ENCODE measurements at places on chromosomes 16 and 17.

DNA sequence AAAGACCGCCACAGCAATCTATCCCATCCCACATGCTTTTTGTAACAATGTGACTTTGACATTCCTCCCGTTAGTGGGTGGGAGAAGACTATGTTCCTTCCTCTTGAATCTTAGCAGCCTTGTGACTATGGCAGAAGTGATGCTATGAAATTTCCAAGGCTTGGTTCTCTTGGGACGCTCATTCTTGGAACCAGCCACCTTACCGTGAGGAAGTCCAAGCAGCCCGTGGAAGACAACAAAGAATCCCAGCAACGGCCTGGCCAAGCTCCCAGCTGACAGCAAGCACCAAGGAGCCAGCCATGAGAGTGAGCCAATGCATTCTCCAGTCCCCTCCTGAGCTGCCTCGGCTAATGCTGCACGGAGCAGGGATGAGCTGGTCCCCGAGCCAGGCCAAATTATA is 62.3 kb downstream of the VPS53 start:
- no peak for DNase-seq

GRCh38 chr16:81910366-81910885 is 100.8 kb downstream of the SDR42E1 start:
- DNase-seq: no peak

DNA sequence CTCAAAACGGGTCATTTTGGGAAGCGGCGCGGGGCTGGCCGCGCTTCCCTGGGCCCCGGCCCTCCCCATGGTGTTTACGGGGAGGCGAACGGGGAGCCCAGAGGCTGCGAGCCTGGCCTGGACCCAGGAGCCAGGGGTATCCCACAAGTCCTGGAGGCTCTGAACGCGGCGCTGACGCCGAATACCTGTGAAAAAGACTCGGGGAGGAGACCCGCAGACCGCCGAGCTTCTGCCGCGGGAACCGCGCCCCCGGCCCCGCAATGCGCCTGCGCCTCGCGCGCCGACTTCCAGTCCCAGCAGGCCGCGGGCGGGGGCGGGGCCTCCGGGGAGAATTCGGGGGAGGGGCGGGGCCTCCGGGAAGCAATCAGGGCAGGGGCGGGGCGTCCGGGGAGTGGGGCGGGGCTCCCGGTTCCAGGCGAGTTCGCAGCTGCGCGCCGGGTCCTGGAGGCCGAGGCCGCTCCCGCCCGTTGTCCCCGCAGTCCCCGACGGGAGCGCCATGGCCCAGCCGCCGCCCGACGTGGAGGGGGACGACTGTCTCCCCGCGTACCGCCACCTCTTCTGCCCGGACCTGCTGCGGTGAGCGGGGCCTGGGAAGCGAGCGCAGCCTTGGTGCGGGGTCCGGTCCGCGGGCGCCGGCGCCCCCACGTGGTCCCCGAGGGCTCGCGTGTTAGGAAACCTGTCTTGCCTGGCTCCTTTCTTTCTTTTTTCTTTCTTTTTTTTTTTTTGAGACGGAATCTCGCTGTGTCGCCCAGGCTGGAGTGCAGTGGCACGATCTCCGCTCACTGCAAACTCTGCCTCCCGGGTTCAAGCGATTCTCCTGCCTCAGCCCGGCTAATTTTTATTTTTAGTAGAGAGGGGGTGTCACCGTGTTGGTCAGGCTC is at the start of gene DECR2:
TSS of gene DECR2 (plus strand) at position 418 of the 881 bp plus-strand sequence. CDS start at position 497, 79 bp downstream.
- peak; percentile 99 for DNase-seq

GRCh38 chr17:80102664-80103448 is 1.5 kb downstream of the GAA start:
- no peak for DNase-seq

DNA sequence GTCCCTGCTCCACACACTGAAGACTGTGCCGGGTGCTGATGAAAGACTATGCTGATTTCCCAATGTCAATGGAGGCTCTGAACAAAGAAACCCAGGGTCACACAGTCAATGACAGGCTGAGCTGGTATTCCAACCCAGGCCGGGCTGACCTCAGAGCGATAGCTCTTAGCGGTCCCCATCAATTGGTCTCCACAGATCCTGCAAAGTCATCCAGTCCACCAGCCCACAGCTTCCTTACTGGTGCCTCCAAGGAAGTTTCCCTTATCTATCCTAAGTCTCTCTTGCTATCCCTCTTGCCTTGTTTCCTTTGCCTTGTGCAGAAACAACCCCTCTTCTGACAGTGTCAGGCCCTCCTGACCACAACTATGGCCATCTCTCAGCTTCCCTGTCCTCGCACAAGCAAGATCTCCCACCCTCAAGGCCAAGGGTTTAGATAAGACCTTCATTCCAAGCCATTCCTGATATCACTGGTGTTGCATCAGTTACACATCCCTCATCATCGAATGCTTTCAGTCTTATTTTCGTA is 52.7 kb upstream of the KSR1 start:
- no peak for DNase-seq

DNA sequence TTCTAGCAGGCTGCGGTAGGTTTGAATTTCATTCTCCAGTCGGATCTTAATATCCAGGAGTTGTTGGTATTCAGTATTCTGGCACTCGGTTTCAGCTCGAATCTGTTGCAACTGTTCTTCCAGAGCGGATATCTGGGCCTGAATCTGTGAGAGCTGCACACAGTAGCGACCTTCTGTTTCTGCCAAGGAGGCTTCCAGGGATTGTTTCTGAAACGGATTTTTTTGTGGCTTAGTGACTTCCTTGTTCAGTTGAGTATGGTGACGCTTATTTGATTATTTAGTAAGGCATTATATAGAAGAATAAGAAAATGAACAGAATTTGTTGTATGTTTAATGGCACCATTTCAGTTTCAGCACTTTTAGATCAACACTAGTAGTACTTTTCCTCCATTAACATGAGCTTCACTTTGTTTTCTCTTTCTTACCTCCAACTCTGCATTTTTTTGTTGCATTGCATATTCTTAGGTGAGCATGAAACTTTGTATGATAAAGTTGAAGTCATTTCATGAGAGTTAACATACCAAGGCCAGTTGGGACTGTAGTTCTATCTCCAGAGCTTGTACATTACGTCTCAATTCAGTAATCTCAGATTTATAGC is 2.8 kb downstream of the KRT10 start:
- no peak for DNase-seq

DNA sequence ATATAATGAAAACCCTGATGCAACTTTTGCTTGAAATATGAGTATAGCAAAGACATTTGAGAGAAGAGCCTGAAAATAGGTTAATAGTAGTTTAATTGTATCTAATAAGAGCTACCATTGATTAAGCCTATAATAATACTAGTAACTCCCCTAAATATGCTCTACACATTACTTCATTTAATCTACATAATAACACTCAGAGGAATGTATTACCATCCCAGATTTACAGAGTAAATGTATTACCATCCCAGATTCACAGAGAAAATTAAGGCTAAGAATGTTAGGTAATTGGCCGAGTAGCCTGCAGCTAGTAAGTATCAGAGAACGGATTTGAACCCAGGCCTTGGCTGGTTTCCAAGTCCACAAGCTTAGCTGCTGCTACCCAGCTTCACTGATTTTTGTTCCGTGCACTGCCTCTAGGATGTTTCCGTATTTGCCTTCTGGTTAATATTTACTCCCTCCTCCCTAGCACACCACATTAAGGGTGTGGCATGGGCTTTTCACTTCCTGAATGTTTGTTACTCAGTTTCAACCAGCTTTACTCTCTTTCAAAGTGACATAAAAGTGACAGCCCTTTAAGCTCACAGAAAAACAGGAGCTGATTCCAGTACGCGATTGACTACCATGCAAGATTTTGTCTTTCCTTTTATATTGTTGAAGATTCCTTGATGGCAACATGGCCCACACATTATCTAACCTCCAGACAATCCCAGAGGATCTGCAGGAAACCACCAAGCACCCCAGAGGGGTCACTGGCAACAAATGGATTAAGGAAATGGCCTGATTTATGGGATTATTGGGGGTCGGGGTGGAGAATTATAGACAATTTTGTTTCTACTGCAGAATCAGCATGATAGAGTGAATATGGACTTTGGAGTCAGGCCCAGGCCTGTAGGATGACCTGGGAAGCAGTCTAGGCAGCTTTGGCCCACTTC is 26.7 kb upstream of the TOX3 start:
- DNase-seq: no peak

DNA sequence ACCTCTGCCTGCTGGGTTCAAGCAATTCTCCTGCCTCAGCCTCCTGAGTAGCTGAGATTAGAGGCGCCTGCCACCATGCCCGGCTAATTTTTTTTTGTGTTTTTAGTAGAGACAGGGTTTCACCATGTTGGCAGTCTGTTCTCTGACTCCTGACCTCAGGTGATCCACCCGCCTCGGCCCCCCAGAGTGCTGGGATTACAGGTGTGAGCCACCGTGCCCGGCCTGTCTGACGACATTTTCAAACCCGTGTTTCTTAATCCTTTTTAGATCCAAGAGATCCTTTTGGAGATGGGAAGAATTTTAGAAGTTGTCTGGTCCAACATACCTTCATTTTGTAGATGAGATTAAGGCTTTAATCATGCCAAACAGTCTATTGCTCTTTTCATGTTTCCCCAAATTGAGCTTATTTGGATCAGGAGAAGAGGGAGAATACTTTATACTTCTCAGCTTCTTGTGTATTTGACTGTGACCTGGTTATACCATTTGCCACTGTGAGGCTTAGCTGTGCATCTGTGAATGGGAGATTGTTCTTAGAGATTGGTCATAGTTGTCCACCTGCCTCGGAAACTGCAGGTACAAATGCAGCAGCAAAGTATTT is 25.8 kb downstream of the USP10 start:
- no peak for DNase-seq

DNA sequence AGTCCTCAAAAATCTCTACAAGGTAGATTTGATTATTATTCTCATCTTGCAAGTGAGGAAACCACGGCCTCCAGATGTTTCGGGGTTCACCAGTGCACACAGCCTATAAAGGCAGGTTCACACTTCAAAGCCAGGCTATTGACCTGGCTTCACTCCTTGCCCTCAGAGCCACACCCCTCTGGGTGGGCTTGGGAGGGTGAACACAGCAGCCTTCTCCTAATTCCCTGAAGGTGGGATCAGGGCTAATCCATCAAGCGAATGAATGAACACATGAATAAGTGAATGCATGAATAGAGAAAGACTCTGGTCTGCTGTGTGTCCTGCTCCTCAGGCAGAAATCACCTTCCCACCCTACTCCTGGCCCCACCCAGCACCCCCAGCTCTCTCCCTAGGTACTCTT is 139.0 kb downstream of the CYLD start:
- DNase-seq: no peak
